ENCODE measurements at places on chromosomes 12 and 14. TPM values are rescaled to one million over a fixed set of nuclear protein-coding genes. Genes with fewer than 3 reads are reported as not detected.

DNA sequence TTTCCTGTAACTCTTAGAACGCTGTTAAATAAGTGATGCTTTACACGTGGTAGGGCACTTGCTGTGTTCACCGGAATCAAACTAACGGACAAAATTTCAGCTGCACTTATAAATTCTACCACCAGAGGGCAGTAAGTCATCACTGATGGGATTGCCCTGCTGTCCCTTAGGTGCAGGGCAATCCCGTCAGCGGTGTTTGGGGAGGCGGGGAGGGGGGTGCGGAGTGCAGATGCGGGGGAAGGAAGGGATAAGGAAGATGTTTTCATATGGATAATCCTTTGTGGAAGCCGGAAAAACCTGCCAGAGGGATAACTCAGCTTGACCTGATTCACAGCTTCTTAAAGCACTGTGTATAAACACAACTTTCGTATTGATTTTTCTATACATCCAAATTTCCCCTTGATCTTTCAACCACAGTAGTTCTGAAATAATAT is 21.7 kb upstream of the SLC10A1 start:
- peak; percentile 71 for DNase-seq
- no peaks in the 10 kb centered on the region for H3K36me3 ChIP-seq
- no peaks in the 10 kb centered on the region for H3K4me1 ChIP-seq
- H3K27ac ChIP-seq, result no peak overlapping the region

Gene MSRB3
- total RNA-seq, result 44.0 TPM

Gene PKP2
- 376 TPM for total RNA-seq

DNA sequence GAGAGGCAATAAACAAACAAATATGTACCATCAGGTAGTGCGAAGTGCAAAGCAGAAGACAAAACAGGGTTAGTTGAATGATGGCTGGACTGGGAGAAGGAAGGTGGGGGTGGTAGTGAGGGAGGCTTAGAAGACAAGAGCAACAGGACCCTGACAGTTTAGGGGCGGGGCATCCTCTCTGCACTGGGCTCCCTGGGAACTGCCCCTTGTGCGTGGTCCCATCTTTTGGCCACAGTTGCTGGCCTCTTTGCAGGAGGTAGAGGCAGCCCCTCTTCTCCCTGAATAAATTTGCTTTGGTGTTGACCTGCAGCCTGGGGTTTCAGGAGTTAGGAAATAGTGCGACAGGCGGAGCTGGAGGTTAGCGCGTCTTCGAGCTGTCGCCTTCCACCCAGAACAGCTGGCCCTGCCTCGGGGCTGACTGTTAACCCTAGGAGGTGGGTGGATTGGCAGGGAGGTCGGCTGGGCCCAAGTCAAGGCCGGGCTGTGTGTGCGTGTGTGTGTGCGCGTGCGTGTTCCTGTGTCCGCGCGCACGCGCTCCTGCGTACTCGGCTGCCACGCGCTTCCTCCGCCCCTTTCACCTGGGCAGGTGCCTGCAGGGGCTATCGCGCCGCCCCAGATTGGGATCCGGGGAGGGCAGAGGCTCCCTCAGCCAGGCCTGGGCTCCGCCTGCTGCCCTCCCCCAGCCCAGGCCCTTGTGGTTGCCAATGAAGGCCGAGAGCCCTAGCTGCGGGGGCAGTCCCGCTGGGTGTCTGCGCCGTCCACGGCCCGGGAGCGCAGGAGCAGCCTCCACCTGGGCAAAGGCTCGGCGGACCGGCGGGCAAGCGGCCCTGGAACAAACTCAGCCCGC is 180.8 kb downstream of the ADCK1 start:
- no peak overlapping the region for H3K27ac ChIP-seq
- peak overlapping the region; percentile 23 for H3K4me3 ChIP-seq
- H3K36me3 ChIP-seq, result no peaks in the 10 kb centered on the region
- H3K27me3 ChIP-seq, result peaks cover 31% of the 10 kb centered on the region
- H3K4me1 ChIP-seq, result no peaks in the 10 kb centered on the region
- peak; percentile 31 for DNase-seq

GRCh38 chr14:30525833-30526232 is 33.1 kb upstream of the G2E3 start:
- DNase-seq, result peak; percentile 15
- no peaks in the 10 kb centered on the region for H3K27me3 ChIP-seq
- no peaks in the 10 kb centered on the region for H3K36me3 ChIP-seq
- H3K4me1 ChIP-seq, result no peaks in the 10 kb centered on the region

DNA sequence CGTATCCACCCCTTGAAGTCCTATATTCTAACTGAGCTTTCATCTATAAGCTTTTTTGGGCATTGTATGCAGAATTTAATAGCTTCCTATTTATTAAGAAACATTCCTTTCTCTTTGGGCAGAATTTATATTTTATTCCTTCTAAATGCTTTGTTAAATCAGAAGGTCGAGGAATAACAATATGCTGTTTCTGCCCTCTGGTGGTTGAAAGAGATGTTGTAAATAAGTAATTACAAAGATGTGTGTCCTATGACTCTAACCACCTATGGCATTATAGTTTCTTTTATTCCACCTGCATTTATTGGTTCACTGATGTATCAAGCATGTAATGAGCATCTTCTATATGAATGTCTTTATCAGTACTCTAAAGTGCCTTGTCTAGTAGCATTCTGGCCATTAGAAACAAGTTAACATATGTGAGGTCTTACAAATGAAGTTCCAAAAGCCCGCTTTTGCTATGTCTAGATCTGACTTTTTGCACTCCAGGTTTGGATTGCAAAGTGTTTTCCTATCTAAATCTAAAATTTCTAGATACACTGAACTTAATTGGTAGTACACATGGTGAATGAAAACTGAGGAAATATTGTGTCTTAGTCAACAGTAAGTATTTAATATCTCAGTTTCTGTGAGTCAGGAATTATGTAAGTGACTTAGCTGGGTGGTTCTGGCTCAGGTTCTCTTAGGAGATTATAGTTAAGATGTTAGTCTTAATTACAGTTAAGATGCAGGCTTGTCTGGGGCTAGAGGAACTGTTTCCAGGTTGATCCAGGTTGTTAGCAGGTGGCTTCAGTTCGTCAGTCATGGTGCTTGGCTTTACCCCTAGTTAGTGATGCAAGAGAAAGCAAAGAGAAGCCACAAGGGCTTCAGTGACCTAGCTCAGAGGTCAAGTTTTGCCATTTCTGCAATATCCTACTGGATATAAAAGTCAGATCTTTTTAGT is 57.5 kb downstream of the PLEKHA5 start:
- DNase-seq, result peak; percentile 76
- H3K27ac ChIP-seq, result peak overlapping the region; percentile 48
- no peaks in the 10 kb centered on the region for H3K27me3 ChIP-seq
- H3K4me1 ChIP-seq, result peaks cover 66% of the 10 kb centered on the region
- no peaks in the 10 kb centered on the region for H3K36me3 ChIP-seq
- H3K4me3 ChIP-seq, result no peak overlapping the region

Gene VEZT
- total RNA-seq, result 50.6 TPM

DNA sequence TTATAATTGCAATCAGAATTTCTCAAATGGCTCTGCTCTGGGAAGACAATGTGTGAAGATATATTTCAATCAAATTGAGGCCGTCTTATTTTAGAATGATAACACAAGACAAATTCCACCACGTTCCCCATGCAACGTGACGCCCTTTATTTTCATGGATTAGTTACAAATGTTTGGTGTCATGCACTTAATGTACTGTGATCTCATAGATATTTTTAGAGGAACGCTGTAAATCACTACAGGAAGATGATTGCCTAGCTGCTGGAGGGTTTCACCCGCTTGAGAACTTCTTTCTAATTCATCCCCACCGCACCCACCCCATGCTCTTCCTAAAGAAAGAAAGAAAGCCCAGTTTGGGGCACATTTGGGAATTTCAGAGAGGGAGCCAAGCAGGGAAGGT is 117.2 kb downstream of the PLXNC1 start:
- H3K27me3 ChIP-seq, result no peaks in the 10 kb centered on the region
- no peaks in the 10 kb centered on the region for H3K4me1 ChIP-seq
- no peak for DNase-seq
- H3K4me3 ChIP-seq, result no peak overlapping the region

DNA sequence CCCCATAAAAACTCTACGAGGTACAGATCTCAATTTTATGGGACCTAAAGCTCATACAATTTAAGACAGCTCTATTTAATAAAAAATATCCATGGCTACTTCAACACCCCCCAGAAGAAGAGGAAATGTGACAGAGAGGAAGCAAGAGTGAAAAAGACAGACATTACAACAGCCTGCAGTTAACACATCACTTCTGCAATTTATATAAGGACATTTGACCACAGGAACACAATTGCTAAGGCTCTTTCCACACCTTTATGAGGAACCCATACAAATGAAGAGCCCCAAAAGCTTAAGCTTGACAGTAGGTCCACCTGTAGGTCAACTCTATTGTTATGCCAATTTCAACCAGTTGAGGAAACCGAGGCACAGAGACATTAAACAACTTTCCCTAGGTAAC is 5.6 kb downstream of the OR10P1 start:
- peaks cover 10% of the 10 kb centered on the region for H3K27me3 ChIP-seq
- H3K27ac ChIP-seq, result no peak overlapping the region
- H3K4me1 ChIP-seq, result no peaks in the 10 kb centered on the region
- H3K36me3 ChIP-seq, result no peaks in the 10 kb centered on the region
- no peak overlapping the region for H3K4me3 ChIP-seq
- DNase-seq, result no peak

- H3K4me3 ChIP-seq, result no peak overlapping the region
- DNase-seq, result no peak
- H3K27ac ChIP-seq, result no peak overlapping the region
Measured at GRCh38 chr12:64157110-64157509, 65.0 kb downstream of the KICS2 start.

- no peaks in the 10 kb centered on the region for H3K4me1 ChIP-seq
- H3K27me3 ChIP-seq, result no peaks in the 10 kb centered on the region
- H3K27ac ChIP-seq, result no peak overlapping the region
- peaks cover 40% of the 10 kb centered on the region for H3K36me3 ChIP-seq
- H3K4me3 ChIP-seq, result no peak overlapping the region
- DNase-seq, result no peak
Measured at GRCh38 chr12:50990147-50990727, 35.9 kb downstream of the SLC11A2 start.

- peak overlapping the region; percentile 80 for H3K27ac ChIP-seq
- H3K27me3 ChIP-seq, result no peaks in the 10 kb centered on the region
- no peaks in the 10 kb centered on the region for H3K36me3 ChIP-seq
- no peak overlapping the region for H3K4me3 ChIP-seq
Measured at GRCh38 chr14:89368490-89369477, 48.2 kb downstream of the FOXN3 start.

- no peak overlapping the region for H3K27ac ChIP-seq
- no peaks in the 10 kb centered on the region for H3K27me3 ChIP-seq
- no peak overlapping the region for H3K4me3 ChIP-seq
- peaks cover 49% of the 10 kb centered on the region for H3K36me3 ChIP-seq
- H3K4me1 ChIP-seq, result no peaks in the 10 kb centered on the region
Measured at GRCh38 chr12:53523131-53523530, 15.8 kb upstream of the NPFF start.

GRCh38 chr12:47714826-47715386 is 9.1 kb upstream of the RPAP3 start:
- peaks cover 22% of the 10 kb centered on the region for H3K4me1 ChIP-seq
- no peaks in the 10 kb centered on the region for H3K27me3 ChIP-seq
- H3K4me3 ChIP-seq, result no peak overlapping the region
- no peaks in the 10 kb centered on the region for H3K36me3 ChIP-seq
- no peak overlapping the region for H3K27ac ChIP-seq

Gene GPX2
- not detected for total RNA-seq

Gene OR4K13
- not detected for total RNA-seq

DNA sequence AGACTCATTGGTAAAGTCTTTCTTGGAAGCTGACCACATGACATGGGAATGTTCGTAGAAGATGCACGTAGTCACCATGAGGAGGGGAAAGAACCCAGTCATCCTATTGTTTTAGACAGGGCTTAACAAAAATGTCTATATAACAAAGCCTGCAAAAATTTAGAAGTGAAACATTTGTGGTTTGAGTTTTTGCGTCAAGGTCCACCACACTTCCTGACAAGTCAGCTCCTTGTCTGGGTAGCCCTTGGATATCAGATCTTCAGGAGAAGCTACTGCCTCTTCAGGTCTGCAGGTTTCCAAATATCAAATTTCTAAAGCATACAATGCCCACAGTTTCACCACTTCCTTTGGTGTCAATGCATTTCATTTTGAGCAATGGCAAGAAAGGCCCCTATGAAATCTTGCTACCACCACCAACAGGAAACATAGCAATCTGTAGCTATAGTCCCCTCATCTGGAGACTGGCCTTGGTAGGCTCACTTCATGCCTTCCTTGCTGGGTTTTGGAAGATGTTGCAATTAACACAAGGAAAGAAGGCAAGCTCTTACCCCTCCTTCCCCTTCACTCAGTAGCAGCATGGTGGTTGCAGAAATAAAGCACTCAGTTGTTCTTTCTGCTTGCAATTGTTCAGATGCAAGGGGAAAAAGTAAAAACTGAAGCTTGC is 235.2 kb downstream of the PCNX1 start:
- H3K27ac ChIP-seq, result no peak overlapping the region
- no peaks in the 10 kb centered on the region for H3K36me3 ChIP-seq
- H3K27me3 ChIP-seq, result no peaks in the 10 kb centered on the region
- no peaks in the 10 kb centered on the region for H3K4me1 ChIP-seq

DNA sequence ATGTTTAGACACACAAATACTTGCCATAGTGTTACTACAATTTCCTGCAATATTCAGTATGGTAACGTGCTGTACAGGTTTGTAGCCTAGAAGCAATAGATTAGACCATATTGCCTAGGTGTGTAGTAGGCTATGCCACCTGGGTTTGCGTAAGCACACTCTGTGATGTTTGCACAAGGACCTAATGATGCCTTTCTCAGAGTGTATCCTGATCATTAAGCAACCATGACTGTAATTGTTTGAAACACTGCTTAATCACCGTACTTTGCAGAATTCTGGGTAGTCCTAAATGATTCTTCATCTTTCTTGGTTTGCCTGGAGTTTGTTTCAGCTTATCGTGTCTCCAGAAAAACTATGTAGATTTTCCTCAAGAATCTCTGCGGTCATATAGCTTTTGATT is 11.2 kb upstream of the TCP11L2 start:
- H3K4me3 ChIP-seq, result no peak overlapping the region
- no peaks in the 10 kb centered on the region for H3K27me3 ChIP-seq
- H3K36me3 ChIP-seq, result no peaks in the 10 kb centered on the region
- DNase-seq, result peak; percentile 45
- no peaks in the 10 kb centered on the region for H3K4me1 ChIP-seq

Gene VRTN
- 0.39 TPM for total RNA-seq

DNA sequence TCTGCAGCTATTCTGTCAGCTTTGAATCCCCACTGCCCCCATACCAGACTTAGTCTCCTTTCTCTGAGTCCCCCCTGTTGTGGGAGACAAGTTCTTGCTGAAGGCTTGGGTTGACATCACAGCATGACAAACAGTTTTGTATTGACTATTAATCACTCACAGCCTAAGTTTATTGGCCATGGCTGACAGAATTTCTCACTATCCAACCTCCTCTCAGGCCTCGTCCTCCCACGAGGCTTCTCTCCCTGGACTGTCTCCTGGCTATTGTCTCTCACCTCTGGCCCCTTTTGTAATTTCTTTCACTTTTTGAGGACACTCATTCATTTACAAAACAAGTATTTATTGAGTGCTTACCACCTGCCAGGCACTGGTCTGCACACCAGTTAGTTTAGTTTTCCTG is 35.2 kb upstream of the DCD start:
- no peaks in the 10 kb centered on the region for H3K27me3 ChIP-seq
- no peak overlapping the region for H3K4me3 ChIP-seq
- no peak for DNase-seq
- H3K36me3 ChIP-seq, result no peaks in the 10 kb centered on the region
- H3K4me1 ChIP-seq, result no peaks in the 10 kb centered on the region

Gene MEG3
- not detected for total RNA-seq
